ENCODE measurements at places on chromosomes 6 and 20.

- DNase-seq, result no peak
Measured at GRCh38 chr6:157224951-157225574, 98.3 kb downstream of the TMEM242 start.

DNA sequence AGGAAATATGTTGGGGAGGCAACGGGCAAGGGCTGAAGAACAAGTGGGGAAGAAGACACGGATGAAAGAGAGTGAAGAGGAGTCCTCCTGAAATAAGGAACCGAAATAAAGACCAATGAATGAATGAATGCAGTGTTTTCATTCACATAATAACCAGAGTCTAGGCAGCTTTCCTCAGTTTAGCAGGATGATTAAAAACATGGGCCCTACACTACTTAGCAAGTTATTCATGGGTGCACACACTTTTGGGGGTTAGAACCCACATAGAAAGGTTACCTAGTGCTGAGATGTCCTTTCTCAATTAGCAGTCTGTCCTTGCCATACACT is 5.9 kb upstream of the FUCA2 start:
- no peak for DNase-seq

DNA sequence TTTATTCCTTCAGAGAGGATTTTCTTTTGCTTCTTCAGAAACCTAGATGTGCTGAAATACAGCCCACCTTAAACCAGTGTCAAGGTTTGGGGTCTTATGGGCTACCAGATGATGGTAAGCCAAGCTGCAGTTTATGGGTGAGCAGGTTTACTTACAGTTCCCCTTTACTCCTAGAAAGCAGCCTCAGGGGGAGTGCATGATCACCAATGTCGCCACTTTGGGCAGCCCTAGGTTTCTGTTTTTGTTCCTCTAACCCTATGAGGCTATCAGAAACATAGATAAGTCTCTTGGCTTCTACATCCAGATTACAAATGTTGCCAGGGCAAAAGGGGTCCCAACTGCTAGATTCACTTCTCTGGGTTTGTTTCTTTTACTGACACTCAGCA is 67.2 kb downstream of the TRIM27 start:
- no peak for DNase-seq

- DNase-seq, result no peak
Measured at GRCh38 chr6:155257796-155258195, 6.0 kb upstream of the CLDN20 start.

GRCh38 chr20:14555676-14556075 is 218.3 kb upstream of the FLRT3 start:
- no peak for DNase-seq

DNA sequence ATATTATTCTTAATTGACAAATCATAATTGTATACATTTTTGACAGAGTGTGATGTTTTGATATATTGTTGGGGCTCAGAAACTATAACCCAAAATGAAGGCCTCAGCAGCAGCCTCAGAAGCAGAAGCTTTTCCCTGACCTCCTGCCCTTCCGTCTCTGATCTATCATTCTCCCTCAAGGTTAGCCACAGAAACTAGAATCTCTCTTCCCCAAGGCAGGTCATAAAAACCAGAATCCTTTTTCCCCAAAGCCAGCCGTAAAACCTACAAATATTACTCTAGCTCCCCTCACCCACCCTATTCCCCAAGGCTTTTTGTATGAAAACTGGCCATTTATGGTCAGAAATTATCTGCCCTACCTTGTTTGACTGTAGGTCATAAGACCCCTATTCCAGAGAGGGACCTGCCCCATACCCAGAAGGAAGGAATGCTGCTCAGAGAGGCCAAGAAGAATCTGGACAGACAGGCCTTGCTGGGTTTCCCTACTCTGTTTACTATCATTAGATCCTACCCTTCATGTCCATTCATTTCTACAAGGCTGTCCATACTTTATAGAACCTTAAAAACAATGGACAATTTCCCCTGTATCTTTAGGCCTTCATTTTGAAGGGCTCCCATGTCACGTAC is 14.5 kb downstream of the OR2B2 start:
- DNase-seq, result no peak

GRCh38 chr6:27890445-27891319 is 21.5 kb downstream of the OR2B2 start:
- peak; percentile 86 for DNase-seq

GRCh38 chr6:85792254-85792653 is 149.6 kb upstream of the SYNCRIP start:
- no peak for DNase-seq

DNA sequence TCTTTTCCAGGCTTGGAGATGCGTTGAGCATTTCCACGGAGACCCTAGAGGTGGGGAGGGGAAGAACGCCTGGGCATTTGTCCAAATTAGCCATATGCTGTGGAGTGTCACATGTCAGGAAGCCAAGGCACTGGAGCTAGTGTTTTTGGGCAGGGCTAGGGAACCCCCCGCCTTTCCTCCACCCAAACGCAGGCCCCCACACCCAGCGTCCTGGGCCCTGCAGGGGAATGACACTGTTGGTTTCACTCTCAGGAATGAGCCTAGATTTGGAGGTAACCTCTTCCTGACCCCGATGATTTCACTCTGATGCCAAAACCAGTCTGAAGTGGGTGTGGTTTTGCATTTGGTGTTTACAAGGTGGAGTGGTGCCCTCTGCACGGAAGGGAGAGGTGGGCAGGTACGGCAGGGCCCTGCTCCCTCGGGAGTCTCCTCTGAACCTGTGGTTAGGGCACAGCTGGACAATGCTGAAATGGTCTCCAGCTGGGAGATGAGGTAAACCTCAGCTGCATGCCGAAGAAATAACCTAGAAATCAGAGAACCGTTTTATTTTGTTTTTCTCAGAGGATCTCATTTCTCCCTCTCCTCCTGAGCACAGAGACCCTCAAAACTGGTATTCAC is 29.5 kb downstream of the MTHFD1L start:
- no peak for DNase-seq

- DNase-seq, result no peak
Measured at GRCh38 chr20:55522296-55522815, 483.0 kb downstream of the CBLN4 start.

DNA sequence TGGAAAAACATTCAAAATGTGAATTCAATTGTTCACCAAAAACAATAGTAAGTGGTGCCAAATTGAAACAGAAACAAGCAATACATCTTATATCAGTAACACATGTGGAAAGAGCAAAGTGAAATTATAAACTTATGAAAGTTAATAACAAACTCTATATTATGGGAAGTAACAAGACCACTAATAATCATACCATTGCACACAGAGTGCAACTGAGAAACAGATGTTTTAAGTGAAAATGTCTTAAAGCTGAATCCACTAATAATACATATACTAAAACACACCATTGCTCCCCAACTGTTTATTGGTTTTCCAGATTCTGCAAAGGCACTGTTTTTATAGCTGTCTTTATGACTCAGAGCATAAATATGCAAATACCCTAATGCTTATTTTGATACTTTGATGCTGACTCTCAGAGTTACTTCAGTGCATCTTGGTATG is 292.3 kb downstream of the RFPL4B start:
- no peak for DNase-seq

- no peak for DNase-seq
Measured at GRCh38 chr6:88760091-88760490, 203.3 kb downstream of the RNGTT start.

- DNase-seq, result no peak
Measured at GRCh38 chr20:15763366-15763765, 809.9 kb downstream of the KIF16B start.

- no peak for DNase-seq
Measured at GRCh38 chr6:138347864-138348263, 29.8 kb upstream of the SMIM28 start.

DNA sequence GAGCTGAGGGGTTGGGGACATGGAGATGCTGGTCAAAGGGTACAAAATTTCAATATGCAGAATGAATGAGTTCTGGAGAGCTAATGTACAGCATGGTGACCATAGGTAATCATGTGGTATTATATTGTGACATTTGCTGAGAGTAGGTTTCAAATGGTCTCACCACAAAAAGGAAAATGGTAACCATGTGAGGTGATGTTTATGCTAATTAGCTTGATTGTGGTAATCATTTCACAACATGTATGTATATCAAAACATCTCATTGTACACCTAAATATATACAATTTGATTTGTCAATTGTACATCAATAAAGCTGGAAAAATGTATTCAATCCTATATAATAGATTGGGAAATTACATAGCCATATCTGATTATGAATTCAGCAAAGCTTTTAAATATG is 29.5 kb upstream of the TMEM14A start:
- DNase-seq, result no peak

GRCh38 chr6:93679836-93680235 is 260.5 kb upstream of the EPHA7 start:
- no peak for DNase-seq

DNA sequence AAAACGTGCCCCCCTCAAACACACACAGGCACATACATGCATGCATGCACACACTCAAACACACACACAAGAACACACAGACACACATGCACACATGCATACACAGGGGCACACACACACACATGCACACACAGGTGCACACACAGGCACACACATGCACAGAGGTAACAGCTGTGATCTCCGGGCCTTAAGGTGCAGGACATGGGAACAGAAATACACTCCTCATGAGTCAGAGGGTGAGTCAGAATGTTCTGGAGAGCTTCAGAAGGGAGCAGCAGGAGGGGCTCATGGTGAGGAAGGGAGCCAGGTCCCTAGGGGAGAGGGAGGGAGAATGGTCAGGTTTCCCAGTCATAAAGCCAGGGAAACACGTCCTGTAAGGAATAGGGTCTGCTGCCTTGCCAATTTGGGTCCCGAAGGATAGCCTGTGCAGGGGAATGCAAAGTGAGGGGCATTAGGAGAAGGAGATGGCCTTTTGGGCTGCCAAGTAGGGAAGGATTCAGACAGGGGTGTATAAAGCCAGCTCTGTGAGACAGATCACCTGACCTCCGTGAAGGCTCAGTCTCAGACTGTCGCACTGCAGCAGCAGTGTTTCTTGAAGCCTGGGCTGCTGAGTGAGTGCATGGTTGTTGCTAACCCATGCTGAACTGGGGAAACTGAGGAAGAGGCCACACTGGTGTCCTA is 123.9 kb downstream of the MAFB start:
- no peak for DNase-seq

DNA sequence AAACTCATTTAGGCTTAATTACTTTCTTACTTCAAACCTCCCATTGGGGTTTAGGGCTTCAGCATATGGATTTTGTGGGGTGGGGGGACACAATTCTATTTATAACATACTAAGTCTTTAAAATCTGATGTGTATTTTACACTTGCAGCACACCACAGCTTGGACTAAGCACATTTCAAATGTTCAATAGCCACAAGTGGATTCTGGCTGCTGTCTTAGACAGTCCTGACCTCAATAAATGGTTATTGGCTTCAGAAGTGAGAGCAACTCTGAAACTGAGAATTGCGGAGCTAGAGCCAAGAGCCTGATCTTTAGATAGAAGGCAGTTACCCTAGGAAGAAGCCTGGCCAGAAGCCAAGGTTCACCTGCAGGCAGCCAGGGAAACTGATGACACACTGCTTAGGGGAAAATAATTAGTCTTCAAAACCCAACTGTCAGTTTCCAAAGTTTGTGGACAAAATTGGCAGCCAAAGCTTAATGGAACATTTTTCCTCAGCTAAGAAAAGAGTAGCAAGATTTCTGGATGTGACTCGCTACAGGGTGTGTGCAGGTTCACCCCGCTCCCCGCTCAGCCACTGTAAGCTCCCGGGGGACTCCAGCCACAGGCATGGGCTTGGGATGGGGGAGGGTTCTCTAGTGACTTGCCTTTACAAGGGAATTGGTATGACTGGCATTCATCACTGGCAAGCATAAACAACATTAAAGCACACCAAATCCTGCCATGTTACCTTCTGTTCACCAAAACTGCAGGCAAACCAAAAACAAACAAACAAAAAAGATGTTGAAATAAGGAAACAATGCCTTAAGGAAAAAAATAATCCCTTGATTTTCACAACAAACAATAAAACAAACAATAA is 219.8 kb downstream of the TFAP2A start:
- DNase-seq, result no peak

- no peak for DNase-seq
Measured at GRCh38 chr6:14070457-14070856, 47.1 kb upstream of the CD83 start.

GRCh38 chr6:25777031-25777430 is 22.5 kb downstream of the SLC17A4 start:
- DNase-seq, result no peak

DNA sequence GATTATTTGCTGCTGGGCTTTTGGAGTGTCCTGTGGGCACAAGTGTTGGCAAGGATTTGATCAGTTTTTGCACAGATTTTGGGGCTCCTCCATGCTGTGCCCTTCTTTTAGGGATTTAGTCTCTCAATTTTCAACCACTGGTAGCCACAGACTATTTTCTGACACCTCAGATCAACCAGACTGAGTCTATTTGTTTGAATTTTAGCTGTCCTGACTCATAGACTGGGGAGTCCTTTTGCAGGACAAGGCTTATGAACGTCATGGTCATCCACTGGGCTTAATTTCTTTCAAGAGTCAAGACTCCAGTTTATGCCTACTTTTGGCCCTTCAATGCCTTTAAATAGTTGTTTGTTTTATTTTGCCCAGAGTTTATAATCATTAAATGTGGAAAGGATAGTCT is 59.3 kb downstream of the BCKDHB start:
- no peak for DNase-seq

DNA sequence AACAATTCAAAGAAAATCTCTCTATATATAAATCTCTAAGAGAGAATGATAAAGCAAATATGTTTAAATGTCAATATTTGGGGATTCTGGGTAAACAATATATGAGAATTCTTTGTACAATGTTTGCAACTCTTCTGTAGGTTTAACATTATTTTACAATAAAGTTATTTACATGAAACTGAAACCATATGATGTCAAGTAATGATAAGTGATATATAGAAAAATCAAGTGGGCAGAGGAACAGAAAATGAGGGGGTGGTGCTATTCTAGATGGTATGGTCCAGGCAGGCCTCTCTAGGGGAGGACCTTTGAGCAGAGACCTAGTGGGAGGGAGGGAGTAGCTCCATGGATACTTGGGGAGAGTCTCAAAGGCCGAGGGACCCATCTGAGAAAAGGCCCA is 16.4 kb upstream of the SCRT2 start:
- no peak for DNase-seq

GRCh38 chr6:170152124-170152926 is 138.6 kb downstream of the DLL1 start:
- DNase-seq, result peak; percentile 20

- no peak for DNase-seq
Measured at GRCh38 chr6:44071670-44072451, 55.4 kb downstream of the MRPL14 start.

- no peak for DNase-seq
Measured at GRCh38 chr6:164856138-164856537, 453.3 kb downstream of the C6orf118 start.

Measured in neuronal stem cell (in vitro differentiated cells).